ENCODE measurements at places on chromosomes 2 and 18.

DNA sequence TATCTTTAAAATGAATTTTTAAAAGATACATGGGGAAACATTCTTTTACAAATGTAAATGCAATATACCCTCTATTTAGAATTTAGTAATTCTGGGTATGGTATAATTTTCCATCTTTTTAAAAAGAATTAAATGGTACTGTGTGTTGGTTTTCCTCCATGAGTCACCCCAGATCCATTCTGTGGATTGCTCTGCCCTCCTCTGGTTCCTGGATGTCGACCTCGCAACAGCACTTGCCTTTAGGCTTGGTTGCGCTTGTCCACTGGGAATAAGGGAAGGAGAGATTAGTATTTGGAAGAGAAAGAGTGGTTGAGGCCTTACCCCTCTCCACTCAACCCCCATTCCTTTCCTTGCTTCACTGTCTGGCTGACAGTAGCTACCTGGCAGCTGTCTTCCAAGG, 90.4 kb downstream of the FTCDNL1 start:
- no peak for DNase-seq

- no peak for DNase-seq
Measured at GRCh38 chr2:222707689-222708273, 36.3 kb downstream of the MOGAT1 start.

DNA sequence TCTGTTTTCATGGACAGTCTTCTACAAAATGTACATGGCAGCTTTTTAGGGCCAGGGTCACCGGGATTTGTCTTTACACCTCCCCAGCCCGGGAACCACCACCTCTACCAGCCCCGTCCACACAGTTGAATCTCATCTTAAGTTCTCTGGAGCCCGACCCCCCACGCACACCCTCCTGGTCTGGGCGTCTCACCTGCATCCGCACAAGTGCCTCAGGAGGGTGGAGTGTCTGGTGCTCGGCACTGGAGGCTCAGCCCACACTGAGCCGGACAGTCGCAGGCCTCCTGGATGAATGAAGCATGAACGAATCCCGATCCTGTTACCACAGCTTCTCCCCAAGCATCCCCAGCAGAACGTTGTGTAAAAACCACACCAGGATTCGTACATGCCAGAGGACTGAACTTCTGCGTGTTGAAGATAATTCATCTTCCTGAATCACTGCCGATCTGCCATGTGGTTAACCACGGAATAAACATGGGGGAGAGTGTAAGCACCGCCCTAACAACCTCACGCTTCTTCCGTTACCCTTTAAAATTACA, 162.0 kb downstream of the RTP5 start:
- DNase-seq, result peak; percentile 22

DNA sequence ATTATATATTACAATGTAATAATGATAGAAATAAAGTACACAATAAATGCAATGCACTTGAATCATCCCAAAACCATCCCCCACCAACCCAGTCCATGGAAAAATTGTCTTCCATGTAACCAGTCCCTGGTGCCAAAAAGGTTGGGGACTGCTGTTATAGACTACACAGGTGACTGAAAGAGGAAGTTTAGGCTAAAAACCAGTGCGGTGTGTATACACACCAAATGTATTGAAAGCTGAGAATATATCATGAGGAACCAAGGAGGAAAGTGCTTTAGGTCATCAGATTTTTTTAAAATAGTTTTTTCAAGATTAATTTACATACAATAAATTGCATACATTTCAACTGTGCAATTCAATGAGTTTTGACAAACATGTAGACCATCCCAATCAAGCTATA, 20.5 kb upstream of the C1D start:
- no peak for DNase-seq

GRCh38 chr18:63004466-63005089, 289.2 kb downstream of the PHLPP1 start:
- DNase-seq, result no peak

GRCh38 chr18:12432196-12432595, 24.5 kb downstream of the PRELID3A start:
- DNase-seq, result no peak

Data from stimulated activated CD4-positive, alpha-beta T cell treated with anti-CD3 and anti-CD28 coated beads, Interleukin-4, amount 100 ng/mL, for 1 hour (primary cell).